ENCODE measurements at places on chromosomes 11 and 22.
A peak's percentile ranks its signal among the peaks of the same experiment; 100 is the strongest.

GRCh38 chr22:24816806-24817205, 10.8 kb downstream of the SGSM1 start:
- DNase-seq = no peak

DNA sequence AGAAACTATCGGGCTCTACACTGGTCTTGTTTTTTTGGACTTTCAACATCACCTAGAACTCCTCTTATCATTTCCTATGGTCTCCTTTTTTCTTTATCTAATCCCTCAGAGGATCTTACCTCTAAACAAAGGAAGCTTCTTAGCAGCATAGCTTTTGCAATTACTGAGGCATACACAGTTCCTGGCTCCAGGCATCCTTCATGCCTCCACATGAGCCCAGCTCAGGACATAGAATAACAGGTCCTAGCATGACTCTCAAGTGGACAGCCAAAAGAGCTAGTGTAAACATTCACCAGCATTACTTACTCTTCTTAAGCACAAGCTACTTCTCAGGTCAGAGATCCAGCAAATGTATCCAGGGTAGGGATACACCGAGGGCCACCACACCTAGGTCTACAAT, 17.1 kb downstream of the CFAP300 start:
- DNase-seq = no peak

- no peak for DNase-seq
These were observed 20.8 kb downstream of the CARS1 start for GRCh38 chr11:3036419-3036818.

DNA sequence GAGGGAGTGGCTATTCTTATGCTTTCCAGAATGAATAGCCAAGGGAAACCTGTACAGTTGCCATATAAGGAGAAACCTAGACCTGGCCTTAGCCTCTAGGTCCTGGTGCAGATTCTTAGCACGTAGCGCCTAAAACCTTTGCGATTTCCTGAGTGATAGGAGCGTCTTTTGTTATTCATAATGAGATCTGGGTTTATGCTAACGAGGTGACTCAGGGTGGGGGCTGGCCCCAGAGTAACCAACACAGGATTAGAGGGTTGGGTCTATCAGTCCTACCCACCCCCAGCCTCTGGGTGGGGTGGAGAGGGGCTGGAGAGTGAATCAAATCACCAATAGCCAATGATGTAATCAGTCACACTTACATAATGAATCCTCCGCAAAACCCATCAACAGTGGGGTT, 73.4 kb upstream of the PARVG start:
- DNase-seq = no peak

DNA sequence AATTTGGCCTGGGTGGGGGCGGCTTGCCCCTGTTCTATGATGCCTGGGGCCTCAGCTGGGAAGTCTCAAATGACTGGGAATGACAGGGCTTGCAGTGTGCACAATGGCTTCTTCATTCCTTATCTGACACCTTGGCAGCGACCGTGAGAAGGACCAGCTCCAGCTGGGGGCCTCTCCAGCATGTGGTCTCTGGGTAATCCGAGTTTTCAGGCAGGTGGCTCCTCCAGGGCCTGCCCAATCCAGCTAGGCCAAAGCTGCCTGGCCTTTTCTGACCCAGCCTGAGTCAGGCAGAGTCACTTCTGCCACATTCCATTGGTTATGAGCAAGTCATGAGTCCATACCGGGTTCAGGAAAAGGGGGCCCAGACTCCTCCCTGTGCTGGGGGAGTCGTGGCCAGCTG, 646.0 kb downstream of the OPCML start:
- peak; percentile 79 for DNase-seq

- DNase-seq = no peak
These were observed 49.7 kb upstream of the FGF3 start for GRCh38 chr11:69868871-69869270.

Data from RCC 7860 (cell line).